ENCODE measurements at places on chromosomes 3 and 15. TPM values are rescaled to one million over a fixed set of nuclear protein-coding genes. Genes with fewer than 3 reads are reported as not detected.
A peak's percentile ranks its signal among the peaks of the same experiment; 100 is the strongest.

GRCh38 chr3:172918165-172918564, 167.6 kb downstream of the ECT2 start:
- no peak for DNase-seq

- DNase-seq: no peak
Observed at GRCh38 chr3:64379221-64379620, 154.0 kb upstream of the PRICKLE2 start.

DNA sequence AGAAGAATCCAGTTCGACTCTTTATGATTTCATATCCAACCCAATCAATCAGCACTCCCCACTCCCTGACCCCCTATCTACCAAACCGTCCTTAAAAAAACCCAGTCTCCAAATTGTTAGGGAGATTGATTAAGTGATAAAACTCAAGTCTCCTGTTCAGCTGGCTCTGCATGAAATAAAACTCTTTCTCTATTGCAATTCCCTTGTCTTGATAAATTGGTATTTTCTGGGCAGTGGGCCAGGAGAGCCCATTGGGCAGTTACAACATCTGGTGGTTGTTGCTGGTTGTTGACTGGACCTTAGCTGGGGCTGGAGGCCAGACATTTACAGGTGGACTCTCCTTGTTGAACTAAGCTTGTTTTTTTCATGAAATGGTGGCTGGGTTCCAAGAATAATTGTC, 642.3 kb downstream of the ROBO2 start:
- DNase-seq: no peak

SAMMSON gene
- not detected for total RNA-seq

DNA sequence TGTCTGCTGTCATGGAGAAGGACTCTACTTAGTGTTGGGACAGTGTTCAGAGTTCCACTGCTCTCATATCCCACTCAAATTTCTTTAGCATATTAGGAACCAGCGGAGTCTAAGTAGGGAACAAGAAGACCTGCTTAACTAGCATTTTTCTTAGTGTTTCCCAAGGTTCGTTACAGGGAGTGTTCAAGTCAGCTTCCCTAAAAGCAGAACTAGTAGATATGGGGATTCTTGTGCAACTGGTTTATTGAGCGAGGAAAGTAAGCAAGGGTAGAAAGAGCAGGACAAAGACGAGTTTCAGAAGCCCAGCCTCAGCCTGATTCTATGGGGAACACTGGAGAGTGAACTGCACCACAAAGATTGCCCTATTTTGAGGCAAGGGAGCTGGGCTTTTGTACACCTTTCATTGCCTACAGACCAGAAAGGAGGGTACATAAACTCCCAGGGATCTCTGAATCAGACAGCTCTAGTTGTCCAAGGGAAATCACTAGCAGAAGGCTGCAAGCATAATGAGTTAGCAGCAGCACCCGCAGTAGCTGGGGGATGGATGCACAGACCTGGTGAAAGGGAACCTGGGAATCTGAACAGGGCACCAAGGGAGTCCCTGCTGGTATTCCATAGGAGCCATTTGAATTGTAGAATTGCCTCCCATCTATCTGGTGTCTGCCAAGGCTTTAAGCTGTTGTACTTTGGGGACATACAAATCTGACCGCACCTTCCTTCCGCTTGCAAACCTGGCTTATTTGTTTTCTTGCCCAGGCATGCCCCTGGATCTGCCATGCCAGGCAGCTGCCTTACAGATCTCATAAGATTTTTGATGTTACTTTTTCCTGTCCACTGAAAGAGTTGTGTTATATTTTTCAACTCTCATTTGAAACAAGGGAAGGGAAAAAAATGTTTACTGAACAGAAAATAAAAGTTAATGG, 15.1 kb downstream of the CMTM7 start:
- DNase-seq: no peak

DNA sequence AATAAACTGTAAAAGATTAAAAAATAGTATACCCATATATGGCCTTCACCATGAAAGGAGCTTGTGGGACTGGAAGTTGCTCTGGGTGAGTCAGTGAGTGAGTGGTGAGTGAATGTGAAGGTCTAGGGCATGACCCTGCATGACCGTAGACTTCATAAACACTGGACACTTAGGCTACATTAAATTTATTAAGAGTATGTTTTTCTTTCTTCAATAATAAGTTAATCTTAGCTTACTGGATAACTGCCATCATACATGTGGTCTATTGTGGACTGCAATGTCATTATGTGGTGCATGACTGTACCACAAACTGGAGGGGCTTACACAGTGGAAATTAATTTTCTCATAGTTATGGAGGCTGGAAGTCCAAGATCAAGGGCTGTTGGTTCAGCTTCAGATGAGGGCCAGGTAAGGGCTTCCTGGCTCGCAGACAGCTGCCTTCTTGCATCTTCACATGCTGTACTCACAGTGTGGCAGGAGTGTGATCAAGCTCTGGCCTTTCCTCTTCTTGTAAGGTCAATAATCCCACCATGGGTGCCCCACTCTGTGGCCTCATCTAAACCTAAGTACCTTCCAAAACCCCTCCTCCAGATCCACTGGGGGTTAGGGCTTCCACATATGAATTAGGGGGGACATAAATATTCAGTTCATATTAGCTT, 40.8 kb upstream of the PRR23E start:
- no peak for DNase-seq

- no peak for DNase-seq
Observed at GRCh38 chr15:80241508-80241907, 10.5 kb downstream of the CTXND1 start.

DNA sequence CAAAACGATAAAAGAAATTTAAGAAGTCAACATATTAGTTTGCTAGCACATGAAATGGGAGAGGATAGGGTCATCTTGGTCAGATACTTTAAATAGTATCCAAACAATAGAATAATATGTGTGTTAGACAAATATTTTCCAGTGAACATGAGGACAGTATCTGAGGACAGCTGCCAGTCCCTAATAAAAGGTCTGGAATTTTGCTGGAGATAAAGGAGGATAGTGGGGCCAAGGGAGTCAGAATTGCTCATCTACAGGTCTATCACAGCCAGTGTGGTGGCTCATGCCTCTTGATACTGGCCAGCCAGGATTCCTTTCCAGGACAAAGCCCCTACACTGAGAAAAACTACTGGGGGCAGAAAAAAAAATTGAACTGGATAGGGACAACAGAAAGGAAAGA, 74.0 kb downstream of the HERC1 start:
- DNase-seq: no peak

TMEM158 gene
- total RNA-seq: 1.9 TPM

GRCh38 chr15:84929795-84930603, 45.5 kb downstream of the SLC28A1 start:
- peak; percentile 75 for DNase-seq

DNA sequence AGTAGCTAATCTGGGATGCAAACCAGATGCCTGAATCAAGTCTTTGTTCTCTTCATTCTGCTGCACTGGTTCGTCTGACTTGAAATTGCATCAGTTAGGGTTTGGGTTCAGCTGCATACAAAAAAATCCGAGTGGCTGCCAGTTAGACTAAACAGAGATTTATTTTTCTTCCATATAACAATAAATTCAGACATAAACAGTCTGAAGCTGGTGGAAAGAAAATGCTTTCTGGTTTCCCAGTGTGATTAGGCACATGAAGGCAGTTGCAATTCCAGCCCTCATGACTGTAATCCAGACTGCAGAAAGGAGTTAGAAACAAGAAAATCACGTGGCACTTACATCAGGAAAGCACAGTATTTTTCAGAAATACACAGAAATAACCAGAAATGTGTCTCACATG, 930.7 kb downstream of the MCTP2 start:
- DNase-seq: no peak

- peak; percentile 58 for DNase-seq
Observed at GRCh38 chr3:136819731-136820679, 1.1 kb downstream of the SLC35G2 start.

RNF123 gene
- total RNA-seq: 58.1 TPM

GRCh38 chr15:26971271-26972018, 464 bp downstream of the GABRG3 start:
- no peak for DNase-seq

DNA sequence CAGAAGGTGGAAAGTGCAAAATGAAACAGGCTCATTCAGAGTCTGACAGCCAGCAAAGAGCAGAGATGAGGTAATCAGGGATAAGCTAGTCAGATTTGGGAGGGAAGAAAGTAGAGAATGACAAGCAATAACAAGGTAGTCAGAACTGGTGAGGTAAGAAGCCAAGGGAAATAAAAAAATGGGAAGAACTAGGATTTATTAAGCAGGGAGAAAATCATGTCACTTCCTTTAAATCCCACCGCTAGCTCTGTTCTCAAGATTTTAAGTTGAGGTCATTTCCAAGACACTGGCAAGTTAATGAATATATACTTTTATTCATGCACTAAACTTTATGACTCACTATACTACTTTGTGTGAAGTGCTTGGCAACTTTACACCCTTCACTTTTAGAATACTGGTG, 1106.8 kb downstream of the IGSF11 start:
- DNase-seq: no peak

LRRIQ4 gene
- total RNA-seq: not detected

DNA sequence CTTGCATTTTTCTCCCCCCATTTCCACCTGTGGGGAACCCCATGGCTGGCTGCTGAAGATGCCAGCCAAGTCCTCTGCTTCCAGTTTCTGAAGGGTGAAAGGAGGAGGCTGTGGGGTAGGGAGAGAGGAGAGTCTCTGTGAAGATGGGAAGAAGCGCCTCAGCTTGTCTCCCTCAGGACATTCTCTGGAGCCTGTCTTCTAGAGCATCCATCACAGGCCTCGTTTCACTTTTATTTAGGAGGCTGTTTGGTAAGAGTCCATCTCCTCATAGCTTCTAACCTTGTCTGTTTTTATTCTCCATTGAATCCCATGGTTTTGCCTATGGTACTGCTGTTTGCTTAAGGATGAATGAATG, 8.8 kb upstream of the LCTL start:
- DNase-seq: no peak

DNA sequence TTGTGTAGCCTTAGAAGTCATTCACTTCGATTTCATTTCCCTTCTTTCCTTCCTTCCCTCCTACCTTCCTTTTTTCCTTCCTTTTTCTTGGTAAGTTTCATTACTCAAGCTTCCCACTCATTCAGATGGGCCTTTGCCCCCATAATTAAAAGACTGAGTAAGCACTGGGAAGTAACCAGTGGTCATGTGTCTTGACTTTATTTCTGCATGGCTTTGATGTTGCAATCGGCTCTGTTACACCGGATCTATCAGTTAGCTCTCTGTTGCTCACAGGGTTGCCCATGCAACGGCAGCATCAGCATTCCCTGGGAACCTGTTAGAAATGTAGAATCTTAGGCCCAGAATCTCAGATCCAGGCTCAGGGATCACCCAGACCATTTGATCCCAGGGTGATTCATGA, 25.6 kb upstream of the LARS2 start:
- no peak for DNase-seq

GRCh38 chr3:105158286-105158685, 208.4 kb upstream of the ALCAM start:
- no peak for DNase-seq

- no peak for DNase-seq
Observed at GRCh38 chr15:80260551-80260950, 8.5 kb upstream of the CTXND1 start.

CTXN2 gene
- 0.16 TPM for total RNA-seq

GRCh38 chr3:187041362-187042307, 97.7 kb downstream of the RPL39L start:
- no peak for DNase-seq

EIF4A2 gene
- total RNA-seq: 218 TPM

GRCh38 chr3:14899993-14900618, 47.3 kb upstream of the NR2C2 start:
- peak; percentile 48 for DNase-seq

- DNase-seq: no peak
Observed at GRCh38 chr3:151074256-151074655, 11.2 kb upstream of the MED12L start.

RHCG gene
- not detected for total RNA-seq

- DNase-seq: no peak
Observed at GRCh38 chr15:92606126-92606835, 49.3 kb downstream of the FAM174B start.

AMT gene
- 15.8 TPM for total RNA-seq

ZNF662 gene
- 6.7 TPM for total RNA-seq

DNA sequence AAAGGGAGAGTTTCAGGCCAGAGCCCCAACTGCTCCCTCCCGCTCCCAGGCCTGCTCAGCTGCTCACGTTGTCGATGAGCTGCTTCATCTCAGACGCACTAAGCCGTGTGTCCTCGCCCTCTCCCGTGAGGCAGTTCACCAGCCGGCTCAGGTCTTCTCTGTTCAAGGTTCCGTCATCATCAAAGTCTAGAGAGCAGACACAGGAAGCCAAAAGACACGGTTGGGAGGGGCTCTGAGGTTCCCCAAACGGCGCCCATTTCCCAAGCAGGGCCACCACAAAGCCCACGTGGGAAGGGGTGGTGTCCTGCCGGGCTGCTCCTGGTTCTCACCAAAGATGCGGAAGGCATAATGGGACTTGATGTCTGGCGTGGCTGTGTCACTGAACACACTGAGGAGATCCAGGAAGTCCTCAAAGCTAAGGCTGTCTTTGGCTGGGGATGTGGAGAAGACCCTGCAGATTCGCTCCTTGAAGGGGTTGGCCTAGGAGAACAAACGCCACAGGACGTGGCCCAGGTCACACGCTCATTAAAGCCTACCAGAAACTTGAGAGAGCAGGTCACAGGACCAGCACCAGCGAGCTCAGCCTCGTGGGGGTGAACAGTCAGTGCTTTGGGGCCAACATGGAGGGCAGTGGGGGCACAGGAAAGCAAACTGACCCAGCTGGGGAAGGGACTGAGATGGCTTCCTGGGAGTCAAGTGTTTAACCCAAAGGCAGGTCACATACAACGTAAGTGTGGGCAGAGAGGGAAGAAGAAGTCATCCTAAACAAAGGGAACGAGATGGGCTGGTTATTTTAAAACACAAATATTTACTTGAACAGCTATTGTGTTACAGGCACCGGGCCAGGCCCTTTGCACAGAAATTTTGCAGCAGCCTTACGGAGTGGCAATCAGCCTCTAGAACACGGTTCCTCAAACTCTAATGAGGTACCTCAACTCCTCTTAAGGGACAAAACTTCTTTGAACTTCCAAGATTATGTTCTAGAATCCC, 2.4 kb downstream of the CIB1 start:
- peak; percentile 81 for DNase-seq

- no peak for DNase-seq
Observed at GRCh38 chr3:61683549-61684236, 122.3 kb downstream of the PTPRG start.

GRCh38 chr3:142225885-142226215, 465 bp upstream of the GK5 start:
- DNase-seq: no peak

SORD gene
- total RNA-seq: 31.1 TPM

MRPL46 gene
- 29.3 TPM for total RNA-seq

GRCh38 chr3:47491186-47491585, 15.4 kb upstream of the SCAP start:
- no peak for DNase-seq

NEK11 gene
- 3.9 TPM for total RNA-seq

PLSCR5 gene
- not detected for total RNA-seq

GRCh38 chr3:12885583-12885930, 44.2 kb upstream of the RPL32 start:
- no peak for DNase-seq

- DNase-seq: no peak
Observed at GRCh38 chr3:128182656-128183055, 29.4 kb downstream of the EEFSEC start.

AMOTL2 gene
- 17.9 TPM for total RNA-seq

Data from mucosa of descending colon (tissue), 3 donors.